ENCODE measurements at places on chromosomes 16 and 17. TPM values are rescaled to one million over a fixed set of nuclear protein-coding genes. Genes with fewer than 3 reads are reported as not detected.
A peak's percentile ranks its signal among the peaks of the same experiment; 100 is the strongest.

DNA sequence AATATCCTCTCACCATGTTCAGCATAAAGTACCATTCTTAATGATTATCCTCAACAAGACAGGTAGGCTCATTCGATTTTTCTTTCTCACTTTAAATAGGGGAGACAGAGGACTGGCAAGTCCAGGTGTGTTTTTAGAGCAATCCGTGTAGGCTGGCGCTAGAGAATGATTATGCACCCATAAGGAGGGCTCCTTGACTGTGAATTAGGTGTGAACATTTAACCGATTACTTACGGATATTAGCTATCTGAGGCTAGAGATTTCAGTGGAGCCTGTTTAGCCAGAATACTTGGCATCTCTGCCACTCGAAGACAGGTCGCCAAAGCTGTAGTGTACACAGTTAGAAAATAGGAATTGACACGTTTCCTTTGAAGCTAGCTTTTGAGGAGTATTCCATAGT lies 1.9 kb downstream of the SEC14L1 start:
- no peak for DNase-seq
- no peak overlapping the region for H3K27ac ChIP-seq
- no peaks in the 10 kb centered on the region for H3K4me1 ChIP-seq
- H3K36me3 ChIP-seq, result no peaks in the 10 kb centered on the region
- H3K27me3 ChIP-seq, result no peaks in the 10 kb centered on the region

DNA sequence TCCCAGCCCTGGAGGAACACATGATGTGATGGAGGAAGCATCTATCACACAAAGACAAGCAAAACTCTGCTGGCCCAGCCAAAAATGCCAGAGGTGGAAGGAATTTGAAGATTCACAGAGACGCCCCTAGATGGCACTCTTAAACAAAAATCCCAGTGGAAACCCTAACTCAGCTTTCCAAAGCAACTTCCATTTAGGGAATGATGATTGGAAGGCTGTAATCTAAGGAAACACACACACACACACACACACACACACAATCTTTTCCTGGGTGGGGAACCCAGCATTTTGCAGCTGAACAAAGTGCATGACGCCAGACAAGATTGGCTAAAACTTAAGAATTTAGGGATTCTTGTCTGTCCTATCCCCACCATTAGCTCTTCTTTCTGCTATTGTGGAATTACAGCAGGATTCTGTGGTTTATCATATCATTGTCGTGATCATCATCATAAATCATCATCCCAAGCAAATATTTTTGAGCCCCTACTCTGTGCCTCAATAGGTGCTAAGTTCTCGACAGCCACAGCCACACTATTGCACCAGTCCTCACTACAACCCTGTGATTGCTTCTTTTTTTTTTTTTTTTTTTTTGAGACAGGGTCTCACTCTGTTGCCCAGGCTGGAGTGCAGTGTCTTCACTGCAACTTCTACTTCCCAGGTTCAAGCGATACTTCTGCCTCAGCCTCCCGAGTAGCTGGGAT lies 1.6 kb upstream of the LDAF1 start:
- H3K36me3 ChIP-seq, result no peaks in the 10 kb centered on the region
- H3K27ac ChIP-seq, result no peak overlapping the region
- H3K27me3 ChIP-seq, result no peaks in the 10 kb centered on the region
- H3K4me3 ChIP-seq, result no peak overlapping the region

- no peaks in the 10 kb centered on the region for H3K4me1 ChIP-seq
- H3K4me3 ChIP-seq, result no peak overlapping the region
- no peaks in the 10 kb centered on the region for H3K36me3 ChIP-seq
- H3K27me3 ChIP-seq, result peaks cover 4% of the 10 kb centered on the region
- H3K27ac ChIP-seq, result no peak overlapping the region
Observed at GRCh38 chr16:9401173-9401572, 309.7 kb downstream of the HAPSTR1 start.

DNA sequence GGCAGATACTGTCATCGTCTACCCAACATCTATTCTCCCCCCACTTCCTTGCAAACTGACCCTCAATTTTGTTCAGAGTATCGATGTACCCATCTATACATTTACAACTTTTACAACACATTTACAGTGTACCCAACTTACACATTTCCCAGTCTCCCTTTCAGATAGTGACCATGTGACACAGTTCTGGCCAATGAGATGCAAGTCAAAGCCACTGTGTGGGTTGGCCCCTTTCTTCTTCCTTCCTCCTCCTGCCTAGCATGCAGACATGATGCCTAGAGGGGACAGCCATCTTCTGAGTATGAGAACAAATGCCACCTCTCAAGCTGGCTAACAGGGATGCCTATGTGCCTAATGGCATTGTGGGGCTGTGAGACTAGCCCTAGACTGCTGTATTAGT lies 11.3 kb upstream of the NFAT5 start:
- no peaks in the 10 kb centered on the region for H3K4me1 ChIP-seq
- DNase-seq, result no peak
- no peaks in the 10 kb centered on the region for H3K27me3 ChIP-seq
- no peaks in the 10 kb centered on the region for H3K36me3 ChIP-seq
- H3K27ac ChIP-seq, result no peak overlapping the region

DNA sequence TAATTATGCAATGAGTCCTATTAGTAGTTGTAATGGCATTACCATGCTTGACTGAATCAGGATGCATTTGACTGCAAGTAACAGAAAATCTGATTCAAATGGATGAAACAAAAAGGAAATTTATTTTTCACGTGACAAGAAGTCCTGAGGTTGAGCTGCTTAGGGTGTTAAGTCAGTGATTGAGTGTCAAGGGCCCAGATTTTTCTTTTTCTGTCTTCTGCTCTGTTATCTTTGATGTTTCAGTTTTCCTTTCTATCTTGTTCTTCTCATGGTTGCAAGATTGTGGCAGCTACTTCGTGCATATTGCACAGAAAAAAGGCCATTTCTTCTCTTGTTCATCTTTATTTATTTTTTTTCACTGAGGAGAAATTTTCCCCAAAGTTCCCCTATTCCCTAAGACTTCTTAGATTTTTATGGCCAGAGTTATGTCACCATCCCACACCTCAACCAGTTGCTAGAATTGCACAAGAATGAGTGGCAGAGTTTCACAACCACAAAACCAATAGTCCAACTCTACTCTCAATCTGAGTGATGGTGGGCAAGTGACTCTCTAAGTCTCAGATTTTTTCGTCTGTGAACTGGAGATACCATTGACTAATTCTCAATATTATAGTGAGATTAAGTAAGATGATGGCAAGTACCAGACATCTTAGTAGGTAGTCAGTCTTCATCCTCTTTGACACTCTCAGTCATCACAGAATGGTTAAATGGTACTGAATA lies 15.7 kb upstream of the GPR139 start:
- H3K4me3 ChIP-seq, result no peak overlapping the region
- no peak for DNase-seq

DNA sequence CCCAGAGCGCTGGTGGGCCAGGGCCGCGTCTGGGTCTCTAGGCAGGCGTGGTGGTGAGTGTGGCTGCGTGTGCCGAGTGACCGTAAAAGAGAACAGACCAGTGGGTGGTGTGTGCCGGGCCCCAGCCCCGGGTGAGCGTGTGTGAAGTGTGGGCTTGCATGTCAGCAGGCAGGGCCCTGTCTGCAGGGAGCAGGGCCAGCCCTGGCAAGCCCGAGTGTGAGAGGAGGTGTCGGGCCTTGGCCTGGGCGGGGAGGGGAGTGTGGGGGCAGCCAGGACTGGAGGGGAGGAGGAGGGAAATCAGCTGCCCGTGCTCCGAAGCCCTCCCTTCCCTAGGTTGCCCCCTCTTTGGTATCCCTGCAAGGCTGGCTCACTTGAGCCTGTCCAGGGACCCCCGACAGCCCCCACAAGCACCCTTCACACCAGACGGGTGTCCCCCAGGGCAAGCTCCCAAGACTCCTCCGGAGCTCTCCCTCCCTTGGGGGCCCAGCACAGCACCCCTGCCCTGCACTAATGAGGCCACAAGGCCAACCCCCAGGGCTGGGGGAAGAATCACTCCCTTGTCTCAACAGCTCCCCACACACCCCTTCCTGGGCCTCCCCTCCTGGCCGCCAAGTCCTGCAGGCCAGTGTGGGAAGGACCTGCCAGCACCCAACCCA lies 1.9 kb downstream of the USH1G start:
- no peak overlapping the region for H3K27ac ChIP-seq
- H3K27me3 ChIP-seq, result no peaks in the 10 kb centered on the region

DNA sequence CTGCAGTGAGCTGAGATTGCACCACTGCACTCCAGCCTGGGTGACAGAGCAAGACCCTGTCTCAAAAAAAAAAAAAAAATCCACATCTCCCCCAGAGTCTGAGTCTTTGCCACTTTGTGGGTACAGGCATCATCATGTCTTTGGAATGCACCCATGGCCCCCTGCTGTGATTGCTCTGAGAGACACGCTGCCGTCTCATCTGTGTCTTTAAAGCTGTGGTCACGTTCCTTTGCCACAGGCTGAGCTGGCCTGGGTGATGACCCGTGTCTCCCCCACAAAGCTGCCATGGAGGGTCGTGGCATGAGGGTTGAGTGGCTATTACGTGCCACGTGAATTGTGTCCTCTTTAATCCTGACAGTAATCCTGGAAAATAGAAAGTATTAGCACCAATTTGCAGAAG lies 20.2 kb downstream of the CRISPLD2 start:
- no peaks in the 10 kb centered on the region for H3K36me3 ChIP-seq
- H3K4me1 ChIP-seq, result no peaks in the 10 kb centered on the region
- H3K27ac ChIP-seq, result no peak overlapping the region
- H3K27me3 ChIP-seq, result no peaks in the 10 kb centered on the region
- DNase-seq, result no peak

- H3K27ac ChIP-seq, result no peak overlapping the region
- H3K27me3 ChIP-seq, result no peaks in the 10 kb centered on the region
- no peaks in the 10 kb centered on the region for H3K36me3 ChIP-seq
- H3K4me1 ChIP-seq, result no peaks in the 10 kb centered on the region
- DNase-seq, result no peak
Observed at GRCh38 chr17:38982858-38983746, 15.9 kb upstream of the FBXO47 start.

GRCh38 chr17:15171167-15172047 lies 93.7 kb downstream of the PMP22 start:
- H3K36me3 ChIP-seq, result no peaks in the 10 kb centered on the region
- no peaks in the 10 kb centered on the region for H3K27me3 ChIP-seq
- DNase-seq, result peak; percentile 79
- no peak overlapping the region for H3K4me3 ChIP-seq
- H3K27ac ChIP-seq, result no peak overlapping the region
- no peaks in the 10 kb centered on the region for H3K4me1 ChIP-seq

GRCh38 chr17:40974366-40974765 lies 7.6 kb upstream of the KRT39 start:
- no peaks in the 10 kb centered on the region for H3K27me3 ChIP-seq
- no peak overlapping the region for H3K27ac ChIP-seq
- no peak overlapping the region for H3K4me3 ChIP-seq
- no peaks in the 10 kb centered on the region for H3K36me3 ChIP-seq

- no peaks in the 10 kb centered on the region for H3K27me3 ChIP-seq
- H3K36me3 ChIP-seq, result no peaks in the 10 kb centered on the region
- H3K4me1 ChIP-seq, result no peaks in the 10 kb centered on the region
- no peak overlapping the region for H3K27ac ChIP-seq
- H3K4me3 ChIP-seq, result no peak overlapping the region
Observed at GRCh38 chr16:76241755-76242154, 35.4 kb upstream of the CNTNAP4 start.

- no peak for DNase-seq
- H3K4me1 ChIP-seq, result no peaks in the 10 kb centered on the region
- no peaks in the 10 kb centered on the region for H3K36me3 ChIP-seq
- no peaks in the 10 kb centered on the region for H3K27me3 ChIP-seq
- H3K27ac ChIP-seq, result no peak overlapping the region
- no peak overlapping the region for H3K4me3 ChIP-seq
Observed at GRCh38 chr16:62363501-62363900, 327.3 kb upstream of the CDH8 start.

DNA sequence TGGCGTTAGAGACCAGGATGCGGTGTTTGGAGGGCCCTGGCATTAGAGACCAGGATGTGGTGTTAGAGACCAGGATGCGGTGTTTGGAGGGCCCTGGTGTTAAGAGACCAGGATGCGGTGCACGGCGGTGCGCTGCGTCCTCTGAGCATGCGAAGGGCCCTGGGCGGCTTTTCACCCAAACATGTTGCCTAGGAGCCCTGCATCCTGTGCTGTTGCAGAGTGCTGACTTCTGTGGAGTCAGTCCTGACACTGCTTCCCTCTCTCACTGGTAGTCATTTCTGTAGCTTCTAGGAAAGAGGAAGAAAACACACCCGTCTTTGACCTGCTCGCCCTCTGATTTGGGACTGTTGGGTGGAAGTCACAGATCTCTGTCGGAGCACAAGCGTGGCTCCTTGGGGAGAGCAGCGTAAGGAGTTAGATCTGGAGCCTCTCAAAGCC lies 141.2 kb downstream of the LAT start:
- H3K4me1 ChIP-seq, result no peaks in the 10 kb centered on the region
- no peak overlapping the region for H3K27ac ChIP-seq
- no peak overlapping the region for H3K4me3 ChIP-seq
- no peaks in the 10 kb centered on the region for H3K27me3 ChIP-seq
- peak; percentile 75 for DNase-seq

GRCh38 chr17:39000021-39000601 lies 32.9 kb upstream of the FBXO47 start:
- H3K36me3 ChIP-seq, result no peaks in the 10 kb centered on the region
- no peak overlapping the region for H3K27ac ChIP-seq
- no peaks in the 10 kb centered on the region for H3K4me1 ChIP-seq
- H3K27me3 ChIP-seq, result no peaks in the 10 kb centered on the region
- no peak overlapping the region for H3K4me3 ChIP-seq

- DNase-seq, result no peak
- H3K4me1 ChIP-seq, result no peaks in the 10 kb centered on the region
- H3K36me3 ChIP-seq, result peaks cover 3% of the 10 kb centered on the region
- H3K4me3 ChIP-seq, result no peak overlapping the region
- H3K27ac ChIP-seq, result no peak overlapping the region
Observed at GRCh38 chr17:64058621-64059020, 38.2 kb upstream of the ICAM2 start.

GRCh38 chr16:27267037-27267677 lies 1.4 kb downstream of the NSMCE1 start:
- no peaks in the 10 kb centered on the region for H3K36me3 ChIP-seq
- no peak overlapping the region for H3K4me3 ChIP-seq
- H3K27me3 ChIP-seq, result no peaks in the 10 kb centered on the region
- no peak for DNase-seq
- H3K27ac ChIP-seq, result no peak overlapping the region

- H3K4me3 ChIP-seq, result no peak overlapping the region
- no peak overlapping the region for H3K27ac ChIP-seq
- H3K4me1 ChIP-seq, result no peaks in the 10 kb centered on the region
- DNase-seq, result no peak
Observed at GRCh38 chr16:1745181-1745899, 26.0 kb downstream of the NME3 start.

- H3K27me3 ChIP-seq, result no peaks in the 10 kb centered on the region
- DNase-seq, result no peak
- H3K27ac ChIP-seq, result no peak overlapping the region
- no peaks in the 10 kb centered on the region for H3K4me1 ChIP-seq
- no peak overlapping the region for H3K4me3 ChIP-seq
Observed at GRCh38 chr16:69114346-69114975, 9.0 kb downstream of the HAS3 start.

Gene FA2H
- total RNA-seq, result 0.54 TPM

Gene IL17C
- not detected for total RNA-seq

Gene ABHD15
- total RNA-seq, result 6.2 TPM

Gene TPSD1
- total RNA-seq, result not detected

Gene NR1D1
- total RNA-seq, result 18.4 TPM

Gene BIRC5
- 0.65 TPM for total RNA-seq

Gene ALOX15B
- total RNA-seq, result 1.0 TPM

Gene USP43
- total RNA-seq, result not detected

Gene CEMP1
- not detected for total RNA-seq

Gene CES1
- total RNA-seq, result 92.8 TPM

Gene CLEC10A
- total RNA-seq, result 29.1 TPM

Data from aorta (tissue), 5 donors.